ENCODE measurements at places on chromosomes 6 and 20.

- DNase-seq: no peak
Measured at GRCh38 chr6:112912416-112913101, 565.4 kb downstream of the RFPL4B start.

- DNase-seq: no peak
Measured at GRCh38 chr6:134309983-134310605, 7.8 kb downstream of the SGK1 start.

DNA sequence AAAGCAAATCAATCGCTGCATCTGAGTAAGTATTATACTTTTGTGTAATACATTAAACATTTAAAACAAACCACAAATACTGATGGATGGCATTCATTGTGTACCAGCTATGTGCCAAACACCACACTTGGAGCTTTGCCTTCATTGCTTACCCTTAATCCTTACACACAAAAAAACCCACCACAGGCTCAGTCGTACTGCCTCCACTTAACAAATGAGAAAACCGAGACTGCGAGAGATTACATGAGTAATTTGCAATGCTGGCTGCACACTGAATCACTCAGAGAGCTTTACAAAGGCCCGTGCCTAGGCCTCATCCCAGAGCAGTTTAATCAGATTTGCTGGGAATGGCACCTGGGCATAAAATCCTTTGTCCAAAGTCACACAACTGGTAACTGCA lies 130.5 kb downstream of the EDN1 start:
- no peak for DNase-seq

- DNase-seq: no peak
Measured at GRCh38 chr20:12599494-12599893, 409.3 kb upstream of the SPTLC3 start.

DNA sequence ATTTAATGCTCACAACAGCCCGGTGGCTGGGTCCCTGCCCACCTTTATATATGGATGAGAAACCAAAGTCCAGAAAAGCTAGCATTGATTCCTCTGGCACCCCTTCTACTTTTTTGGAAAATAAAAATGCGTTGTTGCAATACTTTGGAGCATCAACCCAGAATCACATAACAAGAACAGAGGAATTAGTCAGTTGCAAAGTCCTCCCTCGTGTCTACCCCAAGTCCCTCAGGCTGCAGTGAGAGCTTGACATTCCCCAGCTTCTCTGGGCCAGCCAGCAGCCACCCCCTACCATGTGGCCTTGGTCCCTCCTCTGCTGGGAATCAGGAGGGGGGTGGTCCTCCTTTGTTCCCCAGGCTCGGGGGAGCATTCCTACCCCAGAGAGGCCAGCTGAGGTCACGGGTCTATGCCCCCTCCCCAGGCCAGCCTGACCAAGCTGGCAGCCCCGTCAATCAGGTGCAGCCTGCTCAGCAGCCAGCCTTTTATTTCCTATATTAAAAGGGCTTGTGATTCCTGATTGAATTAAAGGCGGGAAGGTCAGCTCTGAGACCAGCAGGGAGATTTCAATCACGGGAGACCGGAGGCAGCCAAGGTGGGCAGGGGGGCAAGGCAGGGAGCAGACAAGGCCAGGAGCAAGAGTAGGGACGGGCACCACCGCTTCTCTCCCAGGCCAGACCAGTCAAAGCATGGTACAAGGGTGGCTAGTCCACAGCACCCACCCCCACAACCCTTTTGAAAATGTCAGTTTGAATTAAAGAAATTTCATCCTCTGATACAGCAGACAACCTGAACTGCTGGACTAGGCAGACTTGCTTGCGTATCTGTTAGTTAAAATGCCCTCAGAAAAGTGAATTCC lies 158.9 kb downstream of the MRPL14 start:
- DNase-seq: no peak

GRCh38 chr6:17493286-17493685 lies 99.9 kb downstream of the CAP2 start:
- DNase-seq: no peak

- no peak for DNase-seq
Measured at GRCh38 chr20:59010321-59010994, 3.4 kb upstream of the CTSZ start.

- DNase-seq: no peak
Measured at GRCh38 chr6:12458558-12458957, 168.4 kb downstream of the EDN1 start.

- DNase-seq: no peak
Measured at GRCh38 chr20:19018881-19019280, 193.6 kb upstream of the SLC24A3 start.

DNA sequence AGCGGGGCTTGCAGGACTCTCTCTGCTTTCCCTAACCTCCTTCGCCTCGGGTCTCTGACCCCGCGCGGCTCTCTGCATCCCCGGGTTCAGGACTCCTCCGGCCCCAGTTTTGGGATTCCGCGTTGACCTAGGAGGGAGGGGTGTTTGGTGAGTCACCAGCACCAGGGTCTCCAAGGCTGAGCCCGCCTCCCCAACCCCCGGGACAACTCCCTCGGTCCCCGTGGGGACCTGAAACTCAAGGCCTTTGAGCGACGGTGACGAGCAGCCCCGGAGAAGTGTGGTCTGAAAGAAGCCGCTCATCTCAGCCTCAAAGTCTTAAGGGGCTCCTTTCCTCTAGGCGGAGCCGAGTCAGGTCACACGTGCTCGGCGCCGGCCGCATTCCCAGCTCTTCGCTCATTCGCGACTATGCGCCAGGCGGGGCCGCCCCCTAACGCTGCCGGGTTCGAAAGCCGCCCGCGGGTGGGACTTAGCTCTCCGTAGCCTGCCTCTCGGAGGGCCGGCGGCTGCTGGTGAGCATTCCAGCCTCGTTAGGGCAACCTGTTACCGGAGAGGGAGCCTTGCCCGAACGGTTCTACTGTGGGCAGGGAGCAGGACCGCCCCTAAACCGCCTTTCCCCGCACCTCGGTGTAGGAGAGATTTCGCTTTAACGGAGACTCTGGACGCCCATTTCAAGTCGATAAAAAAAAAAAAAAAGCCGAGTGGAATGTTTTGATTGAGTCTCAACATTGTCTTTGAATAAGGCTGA lies 3.0 kb upstream of the PRDM13 start:
- DNase-seq: no peak

DNA sequence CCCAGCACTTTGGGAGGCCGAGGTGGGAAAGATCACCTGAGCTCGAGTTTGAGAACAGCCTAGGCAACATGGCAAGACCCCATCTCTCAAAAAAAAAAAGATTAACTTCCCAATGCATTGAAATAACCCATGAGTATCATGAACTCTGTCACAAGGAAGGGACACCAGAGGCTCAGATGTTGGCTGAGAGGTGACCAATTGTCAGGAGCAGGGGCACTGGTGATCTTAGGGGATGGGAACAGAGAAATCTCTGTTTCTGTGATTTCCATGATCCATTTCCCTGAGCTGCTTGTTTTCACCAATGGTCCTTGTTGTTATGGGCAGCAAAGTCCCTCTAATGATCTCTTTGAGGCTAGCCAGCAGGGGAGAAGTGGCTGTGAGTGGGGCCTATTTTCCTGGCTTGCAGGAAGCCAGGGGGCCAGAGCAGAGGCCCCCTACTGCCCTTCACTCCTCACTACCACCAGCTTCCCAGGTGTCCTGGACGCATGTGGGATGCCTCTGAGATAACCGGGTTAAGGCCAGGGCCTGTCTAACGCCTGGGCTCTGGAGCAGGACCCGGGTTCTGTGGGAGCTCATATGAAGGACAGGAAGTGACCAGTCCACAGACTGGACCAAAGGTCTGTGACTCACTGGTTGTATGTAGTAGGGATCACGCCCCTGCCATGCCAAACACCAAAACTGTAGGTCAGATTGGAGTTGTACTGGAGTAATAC lies 54.4 kb downstream of the PCNA start:
- no peak for DNase-seq

DNA sequence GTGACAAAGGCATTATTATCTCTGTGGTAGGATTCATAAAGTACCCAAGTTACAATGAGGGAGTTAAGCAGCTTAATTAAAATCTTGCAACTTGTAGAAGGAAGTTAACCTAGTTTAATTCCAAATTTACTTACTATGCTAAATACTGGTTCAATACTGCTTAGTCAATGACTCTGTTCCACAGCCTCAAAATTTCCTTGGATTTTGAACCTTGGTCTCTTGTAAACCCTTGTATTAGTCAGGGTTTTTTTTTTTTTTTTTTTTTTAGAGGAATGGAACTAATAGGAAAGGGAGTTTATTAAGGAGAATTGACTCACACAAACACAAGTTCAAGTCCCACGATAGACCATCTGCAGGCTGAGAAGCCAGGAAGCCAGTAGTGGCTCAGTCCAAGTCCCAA lies 163.4 kb downstream of the HS3ST5 start:
- DNase-seq: no peak

DNA sequence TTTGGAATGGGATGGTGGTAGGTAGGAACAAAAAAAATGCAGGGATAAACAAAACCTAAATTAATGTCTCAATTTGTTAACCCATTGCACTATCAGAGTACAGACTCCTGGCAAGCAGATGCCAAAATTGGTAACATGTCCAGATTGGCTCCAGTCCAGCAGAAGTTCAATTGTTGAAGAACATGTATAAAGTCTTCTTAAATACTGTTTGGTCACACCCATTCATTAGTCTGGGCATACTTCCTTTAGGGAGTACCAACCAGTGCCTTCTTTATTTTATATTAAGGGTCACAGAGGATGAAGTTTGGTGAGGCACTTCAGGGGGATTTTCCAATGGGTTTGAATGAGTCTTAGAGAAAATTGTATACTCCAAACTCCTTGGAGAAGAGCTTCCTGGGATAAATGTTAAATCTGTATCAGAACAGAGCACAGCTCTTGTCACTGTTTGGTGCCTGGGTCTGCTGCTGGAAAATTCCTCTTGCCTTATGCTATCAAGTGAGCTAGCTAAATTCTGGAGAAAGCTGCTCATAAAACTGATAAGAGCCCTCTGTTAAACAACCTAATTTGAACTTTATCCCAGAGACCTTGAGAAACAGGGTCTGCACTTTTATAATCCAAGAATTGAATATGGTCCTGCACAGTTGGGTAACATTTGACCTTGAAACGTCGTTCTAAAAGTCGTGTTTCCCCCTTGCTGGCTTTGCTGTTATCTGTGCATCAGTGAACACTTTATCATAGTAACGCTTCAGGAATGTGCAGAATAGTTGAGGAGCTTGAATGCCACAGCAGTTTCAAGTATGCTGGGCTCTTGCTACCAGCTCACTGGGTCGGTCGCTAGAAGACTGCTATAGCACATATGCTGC lies 334.1 kb upstream of the CITED2 start:
- no peak for DNase-seq

GRCh38 chr20:38706509-38706908 lies 17.8 kb upstream of the SLC32A1 start:
- DNase-seq: no peak

DNA sequence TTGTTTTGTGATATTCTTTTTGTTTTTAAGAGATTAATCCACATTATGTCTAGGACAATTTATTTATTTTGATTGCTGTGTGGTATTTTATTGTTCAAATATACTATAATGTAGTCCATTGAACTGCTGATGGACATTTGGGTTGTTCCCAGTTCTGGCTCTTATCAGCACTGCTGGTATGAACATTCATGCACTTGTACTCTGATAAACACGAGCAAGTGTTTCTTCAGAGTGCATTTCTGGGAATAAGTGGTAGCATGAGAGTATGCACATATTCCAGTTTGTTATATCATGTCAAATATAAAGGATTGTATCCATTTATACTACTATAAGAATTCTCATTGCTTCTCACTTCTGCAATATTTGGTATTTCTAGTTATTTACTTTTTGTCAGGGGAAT lies 7.1 kb downstream of the CALHM6 start:
- no peak for DNase-seq

GRCh38 chr6:89145956-89146717 lies at the start of gene PM20D2:
TSS of gene PM20D2 (plus strand) at chr6:89146055. CDS start at chr6:89146145, 90 bp downstream.
- DNase-seq: no peak

- no peak for DNase-seq
Measured at GRCh38 chr20:48701702-48702101, 126.1 kb downstream of the PREX1 start.

GRCh38 chr6:24093381-24093780 lies 32.6 kb upstream of the NRSN1 start:
- no peak for DNase-seq

DNA sequence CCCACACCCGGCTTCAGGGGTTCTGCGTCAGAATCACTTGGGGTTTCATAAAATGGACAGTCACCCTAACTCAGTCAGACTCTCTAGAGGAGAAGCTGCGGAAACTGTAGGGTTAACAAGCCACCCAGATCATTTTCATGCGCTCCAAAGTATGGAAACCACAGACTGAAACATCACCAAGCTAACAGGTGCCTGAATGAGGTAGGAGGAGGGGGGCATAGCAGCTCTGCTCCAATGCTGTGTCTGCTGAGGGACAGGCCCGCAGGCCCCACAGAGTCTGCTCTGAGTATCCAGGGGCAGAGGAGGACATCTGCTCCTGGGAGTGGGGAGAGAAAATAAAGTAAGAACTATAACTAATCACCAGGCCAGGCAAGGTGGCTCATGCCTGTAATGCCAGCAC lies 97.1 kb upstream of the AKAP12 start:
- DNase-seq: no peak

- DNase-seq: no peak
Measured at GRCh38 chr6:111841822-111842221, 31.4 kb downstream of the FYN start.

DNA sequence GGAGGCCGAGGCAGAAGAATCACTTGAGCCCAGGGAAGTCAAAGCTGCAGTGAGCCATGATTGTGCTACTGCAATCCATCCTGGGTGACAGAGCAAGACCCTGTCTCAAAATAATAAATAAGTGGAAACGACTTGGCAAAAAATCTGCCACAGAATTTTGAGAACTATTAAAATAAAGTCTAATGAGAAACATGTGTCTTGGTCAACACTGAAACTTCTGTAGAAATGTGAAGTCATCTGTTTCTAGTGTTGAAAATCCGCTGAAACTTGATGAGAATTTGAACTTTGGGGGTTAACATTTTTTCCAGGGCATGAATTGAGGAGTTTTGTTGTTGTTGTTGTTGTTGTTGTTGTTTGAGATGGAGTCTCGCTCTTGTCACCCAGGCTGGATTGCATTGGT lies 29.0 kb upstream of the BCLAF1 start:
- DNase-seq: no peak

GRCh38 chr6:151963001-151963400 lies 155.5 kb downstream of the ESR1 start:
- no peak for DNase-seq

DNA sequence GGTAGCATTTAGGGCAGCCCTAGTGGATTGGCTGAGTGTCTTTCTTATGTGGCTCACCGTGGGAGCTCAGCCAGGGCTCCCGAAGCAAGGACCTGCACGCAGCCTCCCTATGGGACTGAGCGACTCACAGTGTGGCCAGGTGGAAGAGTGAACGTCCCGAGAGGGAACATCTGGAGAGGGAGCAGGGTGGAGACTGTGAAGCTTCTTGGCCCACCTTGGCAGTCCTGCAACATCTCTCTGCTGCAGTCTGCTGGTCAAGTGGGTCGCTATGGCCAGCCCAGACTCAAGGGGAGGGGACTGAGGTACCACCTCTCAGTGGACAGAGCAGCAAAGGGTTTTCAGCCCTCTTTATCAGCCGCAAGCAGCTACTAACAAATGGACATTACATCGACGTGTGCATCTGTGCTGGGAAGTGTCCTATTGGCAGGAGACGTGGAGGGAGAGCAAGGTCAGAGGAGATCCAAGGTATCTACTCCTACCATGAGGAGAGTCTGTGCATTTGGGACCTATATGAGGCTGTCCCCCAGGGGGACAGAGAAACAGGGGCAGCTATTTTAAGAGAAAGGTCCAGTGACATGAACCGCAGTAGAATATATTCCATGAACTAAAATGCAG lies 49.0 kb upstream of the NXT1 start:
- no peak for DNase-seq

Data from omental fat pad (tissue), 4 donors.